Muscle of leg (tissue), 16 donors: ENCODE measurements at places on chromosomes 6 and 20. TPM values are rescaled to one million over a fixed set of nuclear protein-coding genes. Genes with fewer than 3 reads are reported as not detected.

PSMB8 gene
- 16.4 TPM for total RNA-seq

ENPP3 gene
- 0.31 TPM for total RNA-seq

PCMT1 gene
- total RNA-seq = 59.1 TPM

NINL gene
- 10.5 TPM for total RNA-seq

SMPDL3A gene
- 10.2 TPM for total RNA-seq

PXMP4 gene
- 7.7 TPM for total RNA-seq

PGK2 gene
- total RNA-seq = not detected

RPP40 gene
- total RNA-seq = 14.9 TPM

OR2J3 gene
- not detected for total RNA-seq

MEI4 gene
- under 0.01 TPM for total RNA-seq

HLA-C gene
- total RNA-seq = 26.0 TPM
